ENCODE measurements at places on chromosomes 6 and 20.

GRCh38 chr6:169677096-169677495, 24.7 kb downstream of the WDR27 start:
- DNase-seq, result no peak

DNA sequence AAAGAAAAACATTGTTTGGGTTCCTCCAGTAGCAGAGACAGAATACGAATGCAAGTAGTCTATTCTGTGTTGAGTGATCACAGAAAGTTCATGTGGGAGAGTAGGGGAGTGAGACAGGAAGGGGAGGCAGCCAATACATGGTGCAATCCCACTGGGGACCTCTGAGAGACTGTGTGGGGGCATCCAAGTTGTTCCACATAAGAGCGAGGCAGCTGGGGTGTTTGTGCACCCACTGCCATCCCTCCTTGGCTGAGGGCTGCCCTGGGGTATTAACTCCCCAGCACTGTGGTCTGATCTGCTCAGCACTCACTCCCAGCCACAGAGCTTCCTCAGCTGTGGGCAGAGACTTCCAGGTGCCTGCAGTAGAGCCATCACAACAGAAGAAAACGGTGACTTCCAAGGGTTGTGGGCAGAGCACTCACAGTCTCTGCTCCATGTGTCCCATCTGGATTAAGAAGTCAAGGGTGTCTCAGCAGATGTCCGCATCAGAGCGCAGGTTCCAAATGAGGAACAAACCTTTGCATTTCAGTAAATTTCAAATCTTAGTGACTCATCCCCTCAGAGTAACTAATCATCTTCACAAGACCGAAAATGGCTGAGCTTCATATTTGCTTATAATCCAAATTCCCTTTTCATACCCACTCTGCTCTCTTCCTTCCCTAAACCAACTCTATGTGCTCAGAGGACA, 101.9 kb upstream of the NAA20 start:
- DNase-seq, result no peak

- DNase-seq, result no peak
Observed at GRCh38 chr20:24980291-24981053, 12.1 kb downstream of the APMAP start.

DNA sequence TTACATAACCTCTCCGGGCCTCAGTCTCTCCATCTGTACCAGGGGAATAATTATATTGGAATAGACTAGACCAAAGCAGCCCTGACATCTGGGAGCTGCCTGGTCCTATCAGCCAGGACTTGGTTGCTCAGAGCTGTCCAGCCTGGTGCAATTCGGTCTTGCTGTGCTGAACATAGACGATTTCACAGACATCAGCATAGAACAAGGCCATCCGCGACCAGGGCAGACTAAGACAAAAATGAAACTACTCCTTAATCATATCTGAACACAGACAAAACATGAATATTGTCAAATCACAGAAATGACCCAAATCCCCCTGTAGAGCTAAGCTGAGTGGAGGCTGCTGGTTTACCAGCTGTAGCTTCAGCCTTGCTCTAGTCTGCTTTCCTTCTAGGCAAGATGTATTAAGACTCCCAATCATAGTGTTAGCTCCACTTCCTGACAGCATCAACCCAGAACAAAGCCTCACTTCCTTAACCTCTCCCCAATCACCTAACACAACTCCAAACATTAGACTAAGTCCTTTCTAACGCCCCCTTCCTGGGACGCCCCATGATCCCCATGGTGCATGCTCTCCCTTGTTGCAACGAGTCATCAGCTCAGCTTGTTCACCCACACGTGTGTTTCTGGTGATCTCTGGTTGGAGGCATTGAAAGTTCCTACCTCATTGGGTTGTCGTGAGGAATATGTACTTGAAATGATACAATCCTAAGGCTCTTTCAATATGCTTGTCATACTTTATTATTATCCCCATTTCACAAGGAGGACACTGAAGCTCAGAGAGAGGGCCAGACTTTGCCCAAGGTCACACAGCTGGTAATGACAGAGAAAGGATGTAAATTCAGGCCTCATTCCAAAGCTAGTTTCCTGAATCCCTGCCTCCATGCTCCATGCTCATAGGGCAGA, 3.5 kb upstream of the MAPK13 start:
- no peak for DNase-seq

DNA sequence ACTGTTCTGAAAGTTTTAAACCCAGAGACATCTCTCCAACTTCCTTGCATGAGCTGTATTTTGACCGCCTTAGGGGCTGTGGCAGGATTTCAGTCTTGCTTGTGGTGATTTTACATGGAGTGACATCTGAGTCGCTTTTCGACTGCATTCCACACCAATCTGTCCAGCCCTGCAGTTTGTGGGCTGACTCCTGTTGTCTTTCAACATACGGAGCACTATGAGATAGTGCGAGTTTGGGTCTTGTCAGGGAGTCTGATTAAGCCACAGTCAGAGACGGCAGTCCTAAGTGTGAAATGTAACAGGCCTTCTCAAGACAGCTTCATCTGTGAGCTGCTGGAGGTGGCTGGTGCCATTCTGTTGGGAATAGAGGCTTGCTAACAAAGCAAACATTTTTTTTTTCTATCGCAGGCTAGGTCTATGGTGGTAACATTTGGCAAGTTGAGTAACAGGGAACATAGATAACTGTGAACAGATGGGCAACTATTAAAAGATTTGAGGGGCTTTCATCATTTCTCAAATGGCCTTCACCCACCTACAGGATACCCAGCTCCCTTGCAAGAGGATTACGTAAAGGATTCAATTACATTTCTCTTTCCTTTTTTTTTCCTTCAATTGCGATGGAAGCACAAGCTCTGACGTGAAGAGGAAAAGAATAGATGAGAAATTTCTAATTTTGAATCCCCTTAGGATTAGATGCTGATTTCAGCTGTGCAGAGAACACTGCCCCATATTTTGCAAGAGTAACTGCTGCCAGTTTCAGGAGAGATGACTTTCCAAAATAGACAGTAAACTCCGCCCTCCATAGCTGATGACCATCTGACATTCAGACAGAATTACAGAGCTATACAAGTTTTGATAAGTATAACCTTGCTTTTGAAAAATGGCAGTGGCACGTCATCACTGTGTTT, 25.1 kb downstream of the CAP2 start:
- no peak for DNase-seq

GRCh38 chr6:138920906-138921305, 67.1 kb downstream of the REPS1 start:
- no peak for DNase-seq

DNA sequence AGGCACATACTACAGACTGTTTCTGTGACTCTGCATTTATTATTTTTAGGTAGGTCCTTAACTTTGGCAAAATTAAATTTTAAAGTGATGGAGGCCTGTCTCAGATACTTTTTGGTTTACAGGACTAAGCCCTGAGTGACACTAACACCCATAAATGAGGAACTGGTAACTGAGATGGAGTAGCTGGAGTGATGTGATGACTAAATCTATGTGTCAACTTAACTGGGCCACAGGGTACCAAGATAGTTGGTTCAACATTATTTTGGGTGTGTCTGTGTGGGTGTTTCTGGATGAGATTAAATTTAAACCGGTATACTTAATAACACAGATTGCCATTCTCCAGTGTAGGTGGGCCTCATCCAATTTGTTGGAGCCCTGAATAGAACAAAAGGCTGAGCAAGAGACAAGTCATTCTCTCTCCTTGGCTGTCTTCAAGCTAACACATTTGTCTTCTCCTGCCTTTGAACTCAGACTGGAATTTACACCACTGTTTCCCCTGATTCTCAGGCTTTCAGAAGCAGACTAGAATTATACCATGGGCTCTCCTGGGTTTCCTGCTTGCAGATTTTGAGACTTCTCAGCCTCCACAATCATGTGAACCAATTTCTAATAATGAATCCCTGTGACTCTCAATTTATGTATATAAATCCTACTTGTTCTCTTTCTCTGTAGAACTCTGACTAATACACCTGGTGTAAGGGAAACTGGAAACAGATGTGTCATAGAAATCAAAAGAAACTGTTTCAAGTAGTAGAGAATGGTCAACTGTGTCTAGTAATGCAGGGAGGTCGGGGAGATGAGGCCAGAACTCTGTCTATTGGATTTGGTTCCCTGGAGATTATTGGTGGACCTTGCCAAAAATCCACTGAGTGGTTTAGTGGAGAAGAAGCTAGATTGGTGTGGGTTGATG, 579.2 kb downstream of the EPM2A start:
- DNase-seq, result no peak

GRCh38 chr6:158153576-158153975, 14.5 kb downstream of the SERAC1 start:
- DNase-seq, result no peak

DNA sequence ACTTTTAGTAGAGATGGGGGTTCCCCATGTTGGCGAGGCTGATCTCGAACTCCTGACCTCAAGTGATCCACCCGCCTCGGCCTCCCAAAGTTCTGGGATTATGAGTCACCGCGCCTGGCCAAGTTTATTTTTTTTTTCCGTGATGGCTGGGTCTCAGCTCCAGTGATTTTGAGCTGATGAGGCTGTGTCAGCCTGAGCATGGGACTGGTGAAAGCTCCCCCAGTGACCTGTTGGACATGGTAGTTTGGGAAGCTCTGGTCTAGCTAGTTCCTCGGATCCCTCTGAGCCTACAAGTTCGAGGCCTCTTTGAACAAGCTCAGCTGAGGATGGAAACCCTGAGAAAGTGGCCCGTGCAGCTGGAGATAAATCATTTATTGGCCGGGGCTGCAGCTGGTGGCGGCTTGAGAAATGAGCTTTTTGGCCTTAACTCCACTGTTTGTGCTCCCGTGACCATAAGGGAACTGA, 126.8 kb downstream of the SNX5 start:
- DNase-seq, result no peak

DNA sequence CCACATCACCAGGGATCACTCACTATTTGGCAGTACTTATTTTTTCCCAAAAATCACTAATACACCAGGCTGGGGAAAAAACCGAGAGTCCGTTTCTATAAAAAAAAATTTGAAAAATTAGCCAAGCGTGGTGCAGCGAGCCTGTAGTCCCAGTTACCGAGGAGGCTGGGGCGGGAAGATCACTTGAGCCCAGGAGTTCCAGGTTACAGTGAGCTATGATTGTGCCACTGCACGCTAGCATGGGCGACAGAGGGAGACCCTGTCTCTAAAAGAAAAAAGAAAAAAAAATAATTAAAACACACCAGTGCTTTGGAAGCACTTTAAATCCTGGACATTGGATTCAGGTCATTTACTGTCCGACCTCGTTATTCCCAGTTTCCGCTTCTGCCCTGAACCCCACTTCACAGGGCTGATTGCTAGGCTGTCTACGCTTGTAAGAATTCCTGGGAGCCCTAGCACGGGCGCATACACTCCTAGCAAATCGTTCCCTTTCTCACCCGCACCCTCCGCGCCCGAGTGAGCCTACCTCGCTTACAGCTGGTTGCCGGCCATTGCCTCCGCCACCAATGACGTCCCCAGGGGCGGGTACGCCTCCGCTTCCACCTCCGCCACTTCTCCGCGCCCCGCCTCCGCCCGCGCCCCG, at the start of gene TPMT:
TPMT (minus strand) TSS at position 571 of the 643 bp plus-strand sequence. CDS start 5,950 bp downstream, outside the sequence.
- no peak for DNase-seq

DNA sequence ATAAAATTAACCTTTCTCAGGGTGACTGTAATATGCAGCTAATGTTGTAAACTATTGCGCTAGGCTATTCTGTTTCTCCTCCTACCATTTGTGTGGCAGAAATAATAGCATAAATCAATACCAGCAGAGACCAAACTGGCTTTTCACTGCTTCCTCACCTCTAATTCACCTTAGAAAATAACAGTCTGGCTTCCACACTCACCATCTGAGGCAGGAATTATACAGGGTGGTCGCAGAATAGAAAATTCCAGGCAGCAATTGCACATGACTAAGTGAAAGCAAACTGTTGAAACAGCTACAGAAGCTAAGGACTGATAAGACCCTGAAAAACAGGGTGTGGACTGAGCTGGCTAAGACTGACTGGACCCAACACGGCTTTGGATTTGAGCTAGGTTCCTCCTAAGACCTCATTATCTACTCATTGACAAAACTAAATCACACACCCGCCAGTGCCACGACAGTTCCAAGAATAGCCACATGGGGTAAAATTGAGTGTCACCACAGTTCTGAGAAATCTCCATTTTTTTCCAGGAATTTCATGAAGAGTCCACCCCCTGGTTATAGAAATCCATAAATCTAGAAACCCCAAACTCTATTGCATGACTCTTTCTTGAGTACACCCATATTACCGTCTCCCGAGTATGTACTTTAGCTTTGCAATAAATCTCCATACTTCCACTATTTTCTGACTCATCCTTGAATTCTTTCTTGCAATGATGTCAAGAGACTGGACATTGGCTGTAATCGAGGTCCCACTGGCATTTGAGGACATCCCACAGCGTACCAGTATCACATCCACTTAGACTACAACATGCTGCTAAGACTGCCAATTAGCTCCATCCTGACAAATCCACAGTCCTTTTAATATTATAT, 60.9 kb upstream of the KCNQ5 start:
- no peak for DNase-seq

DNA sequence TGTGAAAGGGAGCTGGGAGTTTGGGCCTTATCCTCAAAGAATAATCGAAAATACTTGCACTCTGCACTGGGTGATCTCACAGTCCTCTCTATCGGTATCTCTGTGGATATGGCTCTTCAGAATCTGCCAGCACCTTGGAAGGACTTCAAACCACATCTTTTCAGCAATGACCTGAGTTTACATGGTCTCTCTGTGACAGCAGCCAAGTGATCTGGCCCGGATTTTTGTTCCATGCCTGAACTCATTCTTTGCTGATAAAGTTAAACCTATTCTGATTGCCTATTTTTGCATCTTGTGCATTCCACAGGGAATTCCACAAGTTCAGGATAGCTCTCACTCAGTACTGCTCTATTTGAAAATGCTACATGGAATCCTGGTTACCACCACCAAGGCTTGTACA, 98.9 kb downstream of the HDGFL1 start:
- DNase-seq, result no peak

GRCh38 chr20:9685011-9685410, 153.9 kb downstream of the PAK5 start:
- no peak for DNase-seq

DNA sequence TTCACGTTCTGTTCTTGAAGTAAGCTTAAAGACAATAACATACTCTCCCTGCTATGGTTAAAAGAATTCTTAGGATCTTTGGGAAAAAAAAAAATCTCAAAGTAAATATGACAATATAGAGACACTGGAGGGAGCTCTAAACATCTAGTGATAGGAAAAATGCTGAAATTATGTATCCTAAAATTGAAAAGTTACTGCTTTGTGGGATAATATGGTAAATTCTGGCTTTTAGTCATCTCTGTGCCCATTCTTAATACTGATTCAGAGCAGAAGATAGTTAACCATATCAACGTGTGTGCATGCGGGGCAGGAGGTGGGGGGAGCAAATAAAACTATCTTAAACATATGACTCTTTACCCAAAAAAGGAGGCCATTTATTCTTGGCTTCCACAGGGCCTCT, 165.4 kb downstream of the GMPR start:
- DNase-seq, result no peak

Measured in stimulated activated naive CD4-positive, alpha-beta T cell treated with Interleukin-2 at 50 U/mL for 16 hours (primary cell).